ENCODE measurements at places on chromosomes 13 and 19. TPM values are rescaled to one million over a fixed set of nuclear protein-coding genes. Genes with fewer than 3 reads are reported as not detected.
A peak's percentile ranks its signal among the peaks of the same experiment; 100 is the strongest.

DNA sequence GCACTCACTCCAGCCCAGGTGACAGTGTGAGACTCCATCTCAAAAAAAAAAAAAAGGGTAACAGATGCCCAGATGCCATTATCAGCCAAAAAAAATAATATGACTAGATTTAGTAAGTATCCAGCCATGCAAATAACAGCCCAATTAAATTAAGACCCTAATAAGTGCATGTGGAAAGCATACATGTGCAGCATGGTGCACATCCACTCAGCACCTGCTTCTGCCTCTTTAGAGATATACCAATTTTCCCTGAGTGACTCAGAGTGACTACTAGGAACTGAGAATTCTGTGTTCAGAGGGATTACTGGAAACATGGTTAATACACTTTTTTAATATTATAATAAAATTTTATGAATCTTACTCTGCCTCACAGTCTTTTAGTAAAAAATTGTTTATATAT lies 29.8 kb upstream of the ZNF675 start:
- DNase-seq, result no peak

DNA sequence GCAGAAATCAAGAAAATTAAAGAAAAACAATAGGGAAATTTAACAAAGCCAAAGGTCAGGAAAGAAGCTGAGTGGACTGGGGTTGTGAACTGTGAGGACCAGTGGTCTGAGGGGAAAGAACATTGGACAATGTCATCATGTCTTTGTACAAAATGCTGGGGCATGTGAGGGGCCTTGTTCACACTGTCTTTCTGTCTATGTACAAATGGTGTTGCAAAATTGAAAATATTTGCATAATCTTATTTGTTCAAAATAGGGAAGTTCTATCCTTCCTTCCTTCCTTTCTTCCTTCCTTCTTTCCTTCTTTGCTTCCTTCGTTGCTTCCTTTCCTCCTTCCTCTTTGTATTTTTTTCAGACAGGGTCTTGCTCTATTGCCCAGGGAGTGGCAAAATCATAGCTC lies 79.2 kb upstream of the SCEL start:
- no peak for DNase-seq

DNA sequence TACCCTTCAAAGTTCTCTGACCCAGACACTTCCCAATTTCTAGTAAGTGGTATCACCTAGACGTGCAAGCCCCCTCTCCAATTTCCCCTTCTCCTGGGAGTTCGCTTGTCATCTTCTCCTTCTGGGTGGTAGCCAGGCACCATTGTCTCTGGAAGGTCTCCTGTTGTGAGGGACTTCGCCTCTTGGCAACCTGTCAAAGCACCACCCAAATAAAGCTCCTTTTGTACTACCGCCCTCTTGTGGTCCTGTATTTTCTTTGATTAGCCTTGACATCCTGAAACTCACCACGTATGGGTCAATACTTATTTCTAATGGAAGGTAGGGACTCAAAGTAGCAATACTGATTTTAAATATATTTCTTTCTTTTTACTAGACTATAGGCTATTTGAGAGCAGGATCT lies 8.2 kb downstream of the GPC5 start:
- DNase-seq, result no peak

FCER2 gene
- total RNA-seq, result not detected

- no peak for DNase-seq
These were observed 36.4 kb upstream of the IGSF23 start for GRCh38 chr19:44576843-44577565.

ERVV-1 gene
- total RNA-seq, result not detected

DNA sequence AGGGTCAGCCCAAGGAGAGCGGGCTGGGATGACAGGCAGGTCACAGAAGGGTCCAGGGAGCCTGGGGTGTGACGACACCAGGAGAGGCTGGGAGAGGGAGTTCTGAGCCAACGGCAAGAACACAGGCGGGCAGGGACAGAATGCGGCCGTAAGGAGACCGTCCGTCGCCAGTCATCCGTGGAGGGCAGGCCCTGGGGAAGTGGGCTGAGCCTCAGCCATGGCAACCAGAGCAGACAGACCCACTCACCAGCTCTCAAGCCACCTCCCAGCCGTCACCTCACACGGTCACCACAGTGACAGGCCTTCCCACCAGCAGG lies 3.7 kb upstream of the TMEM86B start:
- no peak for DNase-seq

ICAM3 gene
- total RNA-seq, result 218 TPM

NEK5 gene
- total RNA-seq, result not detected

- no peak for DNase-seq
These were observed 1358.5 kb upstream of the PCDH9 start for GRCh38 chr13:68588623-68589022.

GRCh38 chr13:35470671-35471661 lies 5.5 kb downstream of the MAB21L1 start:
- DNase-seq, result no peak

DNA sequence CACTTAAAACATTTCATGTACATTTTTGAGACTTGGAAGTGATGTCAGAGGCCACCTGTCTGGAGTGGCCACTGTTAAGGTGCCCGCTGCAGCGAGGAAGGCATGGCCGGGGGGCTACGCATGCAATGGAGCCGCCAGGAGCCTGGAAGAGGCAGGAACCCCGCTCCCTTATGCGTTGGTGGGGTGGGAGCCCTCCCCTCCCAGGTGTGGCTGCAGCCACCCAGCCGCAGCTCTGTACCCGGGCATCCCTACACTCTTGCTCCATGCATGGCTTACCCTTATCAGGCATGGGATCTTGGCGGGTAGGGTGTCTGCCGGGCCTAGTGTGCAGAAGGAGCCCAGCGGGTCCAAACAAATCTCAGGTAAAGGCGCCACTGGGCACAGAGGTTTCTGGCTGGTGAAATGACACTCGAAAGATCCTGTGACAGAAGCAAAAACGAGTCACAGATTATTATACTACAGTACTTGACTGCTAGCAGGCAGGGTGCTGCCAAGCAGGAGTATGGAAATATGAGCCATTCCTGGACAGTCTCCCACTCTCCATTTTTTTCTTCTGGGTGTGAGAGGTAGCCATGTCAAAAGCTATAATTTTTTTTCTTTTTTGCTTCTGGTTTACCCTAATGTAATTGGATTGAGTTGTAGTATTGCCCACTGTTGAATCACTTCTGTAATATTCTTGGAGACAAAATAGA lies 1606.3 kb upstream of the MIR17HG start:
- DNase-seq, result no peak

- no peak for DNase-seq
These were observed 137.1 kb downstream of the SLC7A1 start for GRCh38 chr13:29458419-29458818.

- no peak for DNase-seq
These were observed 15.1 kb downstream of the SBNO2 start for GRCh38 chr19:1158885-1159448.

GRCh38 chr13:50244713-50245574 lies 229.7 kb downstream of the KCNRG start:
- DNase-seq, result peak; percentile 57

GRCh38 chr19:28466107-28467045 lies 746.6 kb downstream of the UQCRFS1 start:
- peak; percentile 35 for DNase-seq

DNA sequence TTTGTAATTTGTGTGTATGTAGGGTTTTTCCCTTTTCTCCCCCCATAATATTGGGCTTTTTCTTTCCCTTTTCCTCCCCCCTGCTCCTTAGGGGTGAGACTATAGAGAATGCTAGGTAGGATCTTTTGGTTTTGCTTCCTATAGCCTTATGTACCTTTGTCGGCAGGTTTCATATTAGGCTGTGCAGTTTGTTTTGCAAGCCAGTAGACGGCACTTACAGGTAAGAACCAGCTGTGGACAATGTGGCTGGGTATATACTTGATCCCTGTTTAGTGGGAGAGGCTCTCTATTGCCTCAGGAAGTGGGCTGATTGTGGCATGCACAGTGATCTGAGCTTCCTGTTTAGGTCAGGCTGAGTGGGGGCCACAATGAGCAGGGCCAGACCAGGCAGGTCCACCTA lies 359.2 kb upstream of the OBI1 start:
- no peak for DNase-seq

GRCh38 chr19:50694815-50695145 lies 24.8 kb downstream of the SHANK1 start:
- DNase-seq, result no peak

OR2Z1 gene
- not detected for total RNA-seq

DNA sequence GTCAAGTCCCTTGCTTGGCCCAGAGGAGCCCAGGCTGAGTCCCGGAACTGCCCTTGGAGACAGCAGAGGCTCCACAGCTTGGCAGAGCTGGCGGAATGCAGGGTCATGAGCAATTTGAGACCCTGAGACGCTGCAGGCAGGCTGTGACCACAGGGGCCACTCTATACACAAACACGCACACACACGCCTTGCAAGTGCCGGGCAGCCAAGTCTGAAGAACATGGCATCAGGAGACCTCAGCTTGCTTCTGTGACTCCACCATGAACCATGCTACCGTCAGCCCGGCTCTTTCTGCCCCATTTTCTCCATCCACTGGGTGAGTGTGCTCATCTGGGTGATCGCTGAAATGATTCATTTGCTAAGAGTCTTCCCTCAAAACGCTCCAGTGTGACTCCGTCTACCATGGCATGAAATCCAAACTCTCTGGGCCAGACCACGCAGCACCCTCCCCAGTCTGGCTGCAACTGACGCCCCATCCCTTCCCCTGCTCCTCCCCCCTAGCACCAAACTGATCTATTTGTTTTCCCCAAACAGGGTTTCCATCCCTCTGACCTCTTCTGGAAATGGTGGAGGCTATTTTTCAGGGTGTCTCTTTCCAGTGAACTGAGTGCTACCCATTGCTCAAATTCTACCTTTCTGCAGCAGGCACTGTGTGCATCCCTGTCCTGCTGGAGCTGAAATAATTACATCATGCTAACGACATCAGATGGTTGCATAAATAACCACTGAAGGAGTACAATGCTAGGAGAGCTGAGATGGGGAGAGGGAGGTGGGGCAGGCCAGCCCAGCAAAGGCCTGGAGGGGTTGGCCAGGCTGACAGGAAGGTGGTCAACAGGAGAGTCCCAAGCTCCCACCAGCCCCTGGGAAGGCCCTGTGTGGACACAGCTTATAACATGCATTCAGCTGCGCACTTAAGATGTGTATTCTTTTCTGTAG lies 3.1 kb downstream of the CARS2 start:
- no peak for DNase-seq

- no peak for DNase-seq
These were observed 23.2 kb downstream of the PDX1 start for GRCh38 chr13:27942972-27943371.

DNA sequence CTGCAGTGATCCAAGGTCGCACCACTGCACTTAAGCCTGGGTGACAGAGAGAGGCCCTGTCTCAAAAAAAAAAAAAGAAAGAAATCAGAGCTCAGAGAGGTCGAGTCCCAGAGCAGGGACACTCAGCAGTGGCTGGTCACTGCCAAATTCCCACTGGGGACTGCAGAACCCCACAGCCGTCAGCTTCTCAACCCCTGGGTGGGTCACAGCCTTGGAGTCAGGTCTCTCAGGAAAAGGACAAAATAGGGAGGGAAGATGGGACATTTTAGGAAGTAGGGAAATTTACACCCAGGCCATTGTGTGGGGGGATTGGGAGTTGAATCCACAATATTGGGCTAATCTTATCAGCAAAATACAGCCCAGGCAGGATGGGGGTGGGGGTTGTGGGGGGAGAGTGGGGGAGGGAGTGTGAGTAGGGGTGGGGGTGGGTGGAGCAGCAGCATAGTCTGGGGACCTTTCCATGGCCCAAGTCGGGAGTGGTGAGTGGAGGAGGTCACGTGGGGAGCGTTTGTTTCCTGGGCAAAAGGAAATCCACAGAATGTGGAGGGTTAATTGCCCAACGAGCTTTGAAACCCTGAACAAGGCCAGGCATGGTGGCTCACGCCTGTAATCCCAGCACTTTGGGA lies 5.0 kb upstream of the CCDC194 start:
- no peak for DNase-seq

DNA sequence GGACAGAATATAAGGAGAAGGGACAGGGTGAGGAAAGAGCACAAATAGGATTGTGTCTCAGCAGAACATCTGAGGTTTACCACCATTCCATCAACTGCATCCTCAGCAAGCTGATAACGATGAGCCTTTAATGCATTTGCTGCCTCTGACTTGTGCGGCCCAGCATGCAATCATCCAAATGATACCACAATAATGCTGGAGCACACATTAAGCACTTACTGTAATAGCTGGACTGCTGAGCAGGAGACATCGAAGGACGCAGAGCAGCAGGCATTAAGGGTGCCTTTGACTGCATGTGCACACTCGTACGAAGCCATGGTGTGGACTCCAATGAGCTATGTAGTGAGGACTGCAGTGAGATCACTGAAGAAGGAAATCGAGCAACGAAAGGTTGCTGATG lies 469.4 kb downstream of the FOXO1 start:
- DNase-seq, result no peak

DNA sequence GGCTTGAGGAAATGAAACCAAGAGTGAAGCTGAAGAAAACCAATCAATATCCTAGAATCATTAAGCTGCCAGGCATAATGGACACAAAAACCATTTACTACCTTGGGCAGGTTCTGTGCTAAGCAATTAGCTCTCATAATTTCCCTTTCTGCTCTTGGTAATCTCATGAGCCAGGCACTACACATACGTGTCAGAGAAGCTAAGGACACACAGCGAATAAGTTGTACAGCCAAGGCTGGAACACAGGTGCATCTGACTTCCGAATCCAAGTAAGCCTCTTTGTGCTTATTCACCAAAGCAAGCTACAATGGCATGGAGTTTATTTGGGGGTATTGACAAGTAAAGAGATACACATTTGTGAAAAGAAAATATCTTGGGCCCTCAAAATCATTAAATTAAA lies 1343.9 kb upstream of the MIR17HG start:
- no peak for DNase-seq

DNA sequence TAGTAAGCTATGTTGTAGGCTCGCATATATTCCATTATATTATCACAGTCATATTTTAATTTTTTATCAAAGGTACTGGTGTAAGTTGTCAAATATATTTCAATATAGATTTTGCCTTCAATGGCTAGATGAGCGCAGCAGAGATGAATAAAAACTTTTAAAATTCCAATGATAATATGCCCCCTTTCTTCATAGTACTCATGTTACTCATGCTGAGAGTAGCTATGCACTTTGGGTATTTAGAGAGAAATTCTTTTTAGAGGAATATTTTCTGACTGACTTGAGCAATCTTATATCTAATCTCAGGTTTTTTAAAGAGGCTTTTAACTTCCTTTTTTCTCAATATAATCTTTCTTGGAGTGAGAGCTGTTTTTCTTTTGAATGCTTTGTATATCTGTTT lies 11.4 kb downstream of the ZNF254 start:
- no peak for DNase-seq

- no peak for DNase-seq
These were observed 445.5 kb upstream of the SGCG start for GRCh38 chr13:22735011-22735995.

DNA sequence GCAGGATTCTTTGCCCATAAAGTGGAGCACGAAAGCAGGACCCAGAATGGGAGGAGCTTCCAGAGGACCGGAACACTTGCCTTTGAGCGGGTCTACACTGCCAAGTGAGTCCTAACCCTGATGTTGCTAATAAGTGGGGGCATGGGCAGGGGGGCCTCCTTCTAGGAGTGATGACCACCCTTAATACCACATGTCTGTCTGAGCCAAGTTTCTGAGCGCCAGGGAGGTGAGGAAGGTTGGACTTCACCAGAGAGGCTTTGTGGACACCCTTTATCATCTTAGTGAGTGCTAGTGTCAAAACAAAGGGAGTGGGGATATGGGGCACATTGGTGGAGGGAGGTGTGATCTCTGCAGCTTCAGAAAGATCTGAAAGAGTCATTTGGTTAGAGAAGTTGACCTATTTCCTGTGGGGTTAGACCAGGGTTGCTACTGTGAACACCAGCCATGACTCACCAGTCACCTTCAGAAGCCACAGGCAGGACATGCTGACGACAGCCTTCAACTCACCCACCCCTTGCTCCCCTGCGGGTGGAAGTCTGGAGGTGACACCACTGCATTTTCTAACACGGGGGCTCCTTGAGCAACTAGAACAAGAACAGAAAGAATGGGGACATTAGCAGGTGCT lies 8.8 kb downstream of the ALOX5AP start:
- DNase-seq, result peak; percentile 73
